Memory B cell (primary cell): ENCODE measurements at places on chromosomes 3 and 15.

GRCh38 chr15:70815604-70816003 is 38.4 kb downstream of the LARP6 start:
- DNase-seq, result no peak

DNA sequence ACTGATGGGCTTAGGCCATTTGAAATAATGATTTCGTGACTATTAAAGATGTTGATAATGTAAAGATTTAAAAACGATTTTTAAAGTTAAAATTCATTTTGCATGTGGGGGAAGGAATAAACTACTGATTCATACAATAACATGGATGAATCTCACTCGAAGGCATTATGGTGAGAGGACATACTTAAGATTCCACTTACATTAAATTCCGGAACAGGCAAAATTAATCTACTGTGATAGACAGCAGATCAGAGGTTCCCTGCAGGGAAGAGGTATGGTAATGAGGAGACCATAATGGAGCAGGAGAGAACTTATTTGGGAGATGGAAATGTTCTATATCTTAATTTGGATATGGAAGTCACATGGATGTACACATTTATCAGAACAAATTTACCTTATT is 28.4 kb upstream of the RAB6B start:
- no peak for DNase-seq

DNA sequence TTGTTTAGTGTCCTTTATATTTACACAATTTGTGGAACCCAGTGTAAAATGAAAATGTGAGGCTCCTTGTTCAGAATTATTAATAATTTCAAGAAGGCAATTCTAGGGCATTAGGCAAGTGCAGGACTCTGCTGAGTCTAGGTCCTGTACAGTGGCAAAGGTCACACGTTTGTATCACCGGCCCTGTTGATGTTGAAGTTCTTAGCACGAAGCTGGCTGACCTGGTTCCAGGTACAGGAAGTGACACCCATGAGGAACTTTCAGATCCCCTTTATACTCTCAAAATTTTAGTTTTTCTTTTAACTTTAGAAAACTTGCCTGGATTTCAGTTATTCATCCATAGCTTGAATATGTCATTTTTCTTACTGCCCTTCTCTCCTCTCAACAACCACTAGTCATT is 349.4 kb downstream of the CNTN6 start:
- DNase-seq, result no peak

GRCh38 chr15:70636540-70637165 is 126.7 kb downstream of the UACA start:
- no peak for DNase-seq

DNA sequence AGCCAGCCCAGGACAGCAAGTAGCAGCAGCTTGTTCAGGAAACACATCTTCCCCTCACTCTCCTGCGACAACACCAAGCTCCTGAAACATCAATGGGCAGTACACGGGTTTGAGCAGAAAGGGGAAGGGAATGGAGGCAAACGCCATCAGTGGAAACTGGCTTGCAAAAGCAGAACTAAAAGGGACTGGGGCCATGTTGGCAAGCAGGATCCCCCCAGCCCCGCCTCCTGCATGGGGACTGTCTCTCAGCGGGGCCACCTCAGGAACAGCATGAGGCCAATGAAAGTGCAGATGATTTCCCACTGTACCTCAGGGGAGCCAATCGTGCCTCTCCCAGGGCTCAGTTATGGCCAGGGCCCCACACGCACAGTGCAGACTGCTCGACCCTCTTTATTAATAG is 6.8 kb downstream of the CDAN1 start:
- DNase-seq, result no peak

DNA sequence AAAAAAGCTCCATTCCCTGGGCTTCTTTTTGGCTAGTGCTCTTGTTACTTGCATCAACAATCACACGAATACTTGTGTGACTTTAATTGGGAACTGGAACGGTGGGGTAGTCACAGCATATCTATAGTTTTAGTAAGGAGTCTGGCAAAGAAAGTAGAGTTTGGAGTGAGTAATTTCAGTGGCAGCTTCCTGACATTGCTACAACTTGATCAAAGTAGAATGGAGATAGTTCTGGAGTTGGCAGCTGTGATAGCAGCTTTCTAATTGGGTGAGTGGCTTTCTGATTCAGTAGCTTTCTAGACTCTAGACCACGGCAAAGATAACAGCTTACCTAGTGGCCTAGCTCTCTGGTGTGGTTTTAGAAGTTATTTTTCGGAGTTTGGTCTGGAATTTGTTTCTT is 475.0 kb downstream of the TUSC7 start:
- no peak for DNase-seq

DNA sequence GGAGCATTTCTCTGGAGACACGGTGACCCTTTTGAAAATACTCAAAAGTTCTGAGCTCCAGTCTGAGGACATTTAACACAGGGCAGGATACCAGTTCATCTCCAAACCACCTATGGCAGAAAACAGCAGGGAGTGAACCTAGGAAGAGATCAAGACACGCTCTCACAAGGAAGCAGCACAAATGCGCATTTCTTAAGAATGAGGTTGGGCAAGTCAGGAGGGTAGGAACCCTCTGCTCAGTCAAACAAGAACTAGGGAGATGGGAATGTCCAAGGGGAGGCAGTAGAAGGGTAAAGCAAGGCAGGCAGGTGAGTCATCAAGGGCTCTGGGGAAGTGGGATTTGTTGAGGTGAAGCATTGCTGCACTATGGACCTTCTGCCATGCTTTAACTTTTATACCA is 60.3 kb upstream of the PSMD6 start:
- no peak for DNase-seq

GRCh38 chr3:99504258-99504657 is 134.1 kb upstream of the COL8A1 start:
- DNase-seq, result no peak

GRCh38 chr3:178297199-178297598 is 239.0 kb upstream of the KCNMB2 start:
- DNase-seq, result no peak

DNA sequence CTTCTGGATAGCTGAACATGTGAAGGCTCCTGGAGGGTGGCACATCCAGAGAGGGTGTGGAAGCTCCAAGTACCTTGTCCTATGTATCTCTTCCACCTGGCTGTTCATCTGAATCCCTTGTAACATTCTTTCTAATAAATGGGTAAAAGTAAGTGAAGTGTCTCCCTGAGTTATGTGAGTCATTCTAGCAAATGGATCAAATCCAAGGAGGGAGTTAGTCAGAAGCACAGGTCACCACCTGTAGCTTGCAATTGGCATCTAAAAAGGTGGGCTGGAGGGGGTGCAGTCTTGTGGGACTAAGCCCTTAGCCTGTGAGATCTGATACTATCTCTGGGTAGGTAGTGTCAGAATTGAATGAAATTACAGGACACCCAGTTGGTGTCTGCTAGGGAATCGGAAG is 71.0 kb downstream of the WWTR1 start:
- DNase-seq, result no peak

DNA sequence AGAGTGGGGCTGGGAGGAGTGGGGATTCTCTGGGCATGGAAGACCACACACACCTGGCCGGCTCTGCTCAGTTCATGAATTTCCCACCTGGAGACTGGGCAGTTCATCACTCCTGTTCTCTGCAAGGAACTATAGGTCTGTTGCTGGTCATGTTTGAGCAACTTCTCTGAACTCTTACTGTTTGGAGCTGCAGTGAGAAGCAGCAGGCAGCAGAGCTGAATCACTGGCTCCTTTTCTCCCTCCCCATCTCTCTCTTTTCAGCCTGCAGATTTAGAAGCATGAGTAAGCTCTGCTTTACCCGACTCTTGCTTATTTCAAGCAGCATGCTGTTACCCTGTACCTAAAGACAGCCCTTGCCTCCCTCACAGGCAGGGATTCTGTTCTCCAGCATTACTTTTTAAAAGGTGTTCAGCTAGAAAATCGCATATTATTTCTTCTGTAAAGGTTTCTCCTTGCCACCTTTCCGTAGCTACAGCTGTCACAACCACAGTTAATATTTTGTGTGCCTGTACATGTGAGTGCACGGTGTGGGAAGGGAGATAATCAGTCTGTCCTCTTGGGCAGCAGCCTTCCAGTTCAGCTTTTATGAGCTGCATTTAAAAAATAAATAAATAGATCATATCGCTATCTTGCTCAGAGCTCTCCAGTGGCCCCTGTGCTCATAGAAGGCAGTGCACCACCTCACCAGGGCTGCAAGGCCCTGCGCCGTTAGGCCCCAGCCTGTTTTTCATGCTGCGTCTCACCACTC is 131.6 kb downstream of the CHCHD6 start:
- no peak for DNase-seq

DNA sequence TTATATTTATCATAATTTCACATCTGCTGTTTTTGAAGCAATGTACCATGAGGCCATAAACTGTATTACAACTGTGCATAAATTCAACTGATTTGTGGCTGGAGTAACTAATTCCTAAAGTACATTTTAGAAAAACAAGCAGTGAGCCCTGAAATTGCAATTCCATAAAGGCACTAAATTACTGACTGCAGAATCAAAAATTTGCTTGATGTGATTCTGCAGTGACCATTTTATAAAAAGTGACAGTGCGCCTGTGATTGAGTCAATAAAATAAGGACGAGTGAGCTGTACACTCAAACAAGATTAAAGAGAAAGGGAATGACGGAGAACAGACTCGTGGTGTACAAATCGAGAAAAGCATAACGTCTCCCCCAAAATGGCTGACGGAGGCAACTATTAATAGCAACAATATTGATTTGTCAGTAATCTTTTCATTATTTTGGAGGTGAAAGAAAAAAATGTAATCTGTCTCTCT is 121.4 kb upstream of the MEIS2 start:
- DNase-seq, result no peak

GRCh38 chr3:27713078-27713423 is 9.1 kb downstream of the EOMES start:
- no peak for DNase-seq

DNA sequence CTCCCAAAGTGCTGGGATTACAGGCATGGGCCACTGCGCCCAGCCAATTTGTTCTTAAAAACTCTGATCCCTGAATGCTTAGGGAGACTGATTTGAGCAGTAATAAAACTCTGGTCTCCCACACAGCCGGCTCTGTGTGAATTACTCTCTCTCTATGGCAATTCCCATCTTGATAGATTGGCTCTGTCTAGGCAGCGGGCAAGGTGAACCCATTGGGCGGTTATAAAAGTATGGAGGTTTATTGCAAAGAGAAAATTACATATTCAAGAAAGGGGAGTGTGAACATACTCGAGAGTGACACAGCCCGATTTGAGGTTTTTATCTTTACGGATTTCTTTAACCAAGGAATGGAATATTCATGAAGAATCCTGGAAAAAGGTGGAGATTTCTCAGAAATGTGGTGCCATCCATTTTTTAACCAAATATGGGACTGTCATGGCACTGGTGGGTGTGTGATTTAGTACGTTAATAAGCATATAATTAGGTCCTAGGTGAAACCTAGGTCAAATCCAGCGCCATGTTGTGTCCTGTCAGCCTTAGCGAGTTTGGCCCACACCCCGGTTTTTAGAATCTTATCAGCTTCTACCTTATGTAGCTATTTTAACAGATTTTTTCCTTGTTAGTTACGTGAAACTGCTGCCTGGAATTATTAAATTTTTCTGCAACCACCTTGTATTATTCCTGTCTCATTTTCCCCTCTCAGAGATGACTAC is 7.2 kb upstream of the GMPS start:
- no peak for DNase-seq

- no peak for DNase-seq
These were observed 62.7 kb downstream of the ASTE1 start for GRCh38 chr3:130963878-130964277.

GRCh38 chr3:57758686-57759085 is 2.6 kb downstream of the SLMAP start:
- no peak for DNase-seq

DNA sequence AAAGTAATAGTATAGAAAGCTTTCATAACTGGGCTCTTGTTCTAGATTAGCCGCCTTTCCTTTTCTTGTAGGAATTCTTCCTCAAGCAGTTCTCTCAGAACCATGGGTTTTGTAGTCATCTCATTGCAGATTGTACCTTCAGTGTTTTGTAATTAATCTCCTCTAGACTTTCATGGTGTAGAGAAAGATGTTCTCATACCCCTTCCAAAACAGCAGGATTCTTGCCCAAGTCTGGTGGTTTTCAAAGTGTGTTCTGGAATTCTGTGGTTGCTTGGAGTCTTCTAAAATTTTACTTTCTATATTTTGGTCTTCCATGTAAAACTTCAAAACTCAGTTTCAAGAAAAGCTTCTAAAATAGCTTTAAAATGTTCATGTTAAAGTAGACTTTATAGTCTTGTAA is 293.8 kb downstream of the PTPRG start:
- DNase-seq, result no peak

DNA sequence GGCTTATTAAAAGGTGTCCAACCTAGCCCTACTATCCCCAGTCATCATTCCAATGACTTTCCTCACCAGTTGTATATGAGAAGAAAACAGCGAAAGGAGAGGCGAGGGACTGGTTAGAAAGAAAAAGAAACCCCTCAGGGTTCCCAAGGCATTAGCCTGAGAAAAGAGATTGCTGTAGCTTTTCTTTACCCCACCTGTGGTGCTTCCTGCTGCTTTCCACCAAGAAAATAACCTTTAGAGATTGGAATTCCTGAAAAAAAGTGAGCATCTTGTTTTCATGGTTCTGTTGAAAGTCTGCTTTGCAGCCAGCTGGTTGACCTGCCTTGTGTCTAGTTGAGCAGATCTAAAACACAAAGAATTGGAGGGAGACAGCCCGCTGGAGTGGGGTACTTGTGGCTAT is 196.4 kb downstream of the CADPS start:
- DNase-seq, result no peak

DNA sequence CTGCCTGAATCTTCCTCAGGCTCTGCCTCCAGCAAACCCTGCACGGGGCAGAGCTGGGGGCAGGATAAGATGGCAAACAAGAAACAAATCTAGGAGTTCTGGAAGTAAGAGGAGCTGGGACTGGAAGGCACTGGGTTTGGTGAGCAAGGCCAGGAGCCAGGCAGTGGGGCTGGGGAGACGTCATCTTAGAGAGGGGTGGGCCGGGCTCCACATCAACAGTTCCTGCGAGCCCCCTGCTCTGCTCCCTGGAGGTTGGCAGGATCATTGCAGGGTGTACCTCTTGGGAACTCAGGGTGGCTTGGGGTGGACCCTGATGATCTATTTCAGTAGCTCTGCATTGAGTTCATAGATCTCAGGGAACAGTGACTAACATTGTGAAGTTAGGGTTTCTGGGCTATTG is 87.3 kb upstream of the PRR23E start:
- no peak for DNase-seq

- DNase-seq, result no peak
These were observed 220.2 kb downstream of the NTRK3 start for GRCh38 chr15:88036154-88036839.

- no peak for DNase-seq
These were observed 3.2 kb downstream of the ITGB5 start for GRCh38 chr3:124883766-124884473.

DNA sequence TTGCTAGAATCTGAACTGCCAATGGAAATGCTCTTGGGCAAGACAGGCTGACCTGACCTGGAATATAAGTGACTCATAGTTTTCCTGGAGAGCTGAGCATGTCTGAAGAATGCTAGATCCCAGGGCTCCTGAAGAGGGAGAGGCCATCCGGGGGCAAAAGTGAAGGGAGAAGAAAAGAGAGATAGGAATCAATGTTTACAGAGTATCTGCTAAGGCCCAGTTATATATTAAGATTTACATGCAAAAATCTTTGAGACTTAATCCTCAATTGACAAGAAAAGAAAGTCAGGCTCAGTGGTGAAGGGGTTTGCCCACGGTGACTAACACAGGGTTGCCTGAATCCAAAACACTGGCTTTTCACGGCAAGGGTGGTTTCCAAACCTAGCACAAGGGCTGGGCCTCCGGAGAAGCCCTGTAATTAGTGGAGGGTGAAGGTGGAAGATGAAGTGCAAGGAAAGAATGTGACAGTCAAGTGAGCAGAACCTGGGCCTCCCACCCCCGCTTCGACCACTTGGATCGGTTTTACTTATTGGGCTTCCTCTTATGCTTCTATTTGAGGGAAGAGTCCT is 91.7 kb upstream of the FGF12 start:
- no peak for DNase-seq

- DNase-seq, result no peak
These were observed 61.6 kb downstream of the NEK10 start for GRCh38 chr3:27307566-27307965.
